ENCODE measurements at places on chromosomes 2 and 18.
A peak's percentile ranks its signal among the peaks of the same experiment; 100 is the strongest.

DNA sequence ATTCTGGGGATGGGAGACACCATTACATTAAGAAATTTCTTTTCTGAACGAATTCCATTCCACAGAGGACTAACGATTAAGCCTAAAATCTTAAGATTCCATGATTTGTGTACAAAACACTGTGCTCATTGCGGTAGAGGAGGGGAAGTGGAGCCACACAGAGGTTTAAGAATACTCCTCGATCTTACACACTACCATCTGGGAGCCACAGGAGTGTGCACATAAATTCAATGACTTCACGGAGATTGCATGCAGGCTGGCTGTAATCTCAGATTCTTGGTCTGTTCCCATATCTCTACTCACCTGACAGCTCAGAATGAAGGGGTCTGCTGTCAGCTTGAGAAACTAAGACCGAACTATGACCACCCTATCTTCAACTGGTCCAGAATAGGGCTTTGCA lies 762 bp downstream of the VPS4B start:
- DNase-seq, result no peak

- no peak for DNase-seq
Observed at GRCh38 chr2:72274380-72274797, 126.7 kb upstream of the CYP26B1 start.

- DNase-seq, result no peak
Observed at GRCh38 chr18:48116873-48117630, 186.6 kb upstream of the SMAD2 start.

DNA sequence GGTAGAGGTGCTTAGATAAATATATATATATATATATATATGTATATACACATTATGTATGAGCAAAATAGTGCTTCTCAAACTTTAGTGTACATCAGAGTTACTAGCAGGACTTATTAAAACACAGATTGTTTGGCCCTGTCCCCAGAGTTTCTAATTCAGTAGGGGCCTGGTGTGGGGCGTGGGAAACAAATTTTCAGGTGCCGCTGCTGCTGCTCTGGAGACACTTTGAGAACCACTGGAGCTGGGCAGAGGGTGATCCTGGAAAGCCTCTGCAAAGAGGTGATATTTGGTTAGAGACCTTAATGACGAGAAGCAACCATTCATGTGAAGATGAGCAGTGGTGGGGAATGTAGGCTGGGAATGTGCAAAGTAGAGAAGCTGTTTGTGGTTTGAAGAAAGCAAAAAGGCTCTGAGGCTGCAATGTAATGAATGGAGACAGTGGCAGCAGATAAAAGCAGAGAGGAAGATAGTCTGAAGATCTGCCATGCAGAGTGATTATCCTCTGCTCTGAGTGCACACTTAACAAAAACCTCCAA lies 142.9 kb downstream of the PLCL1 start:
- DNase-seq, result no peak

DNA sequence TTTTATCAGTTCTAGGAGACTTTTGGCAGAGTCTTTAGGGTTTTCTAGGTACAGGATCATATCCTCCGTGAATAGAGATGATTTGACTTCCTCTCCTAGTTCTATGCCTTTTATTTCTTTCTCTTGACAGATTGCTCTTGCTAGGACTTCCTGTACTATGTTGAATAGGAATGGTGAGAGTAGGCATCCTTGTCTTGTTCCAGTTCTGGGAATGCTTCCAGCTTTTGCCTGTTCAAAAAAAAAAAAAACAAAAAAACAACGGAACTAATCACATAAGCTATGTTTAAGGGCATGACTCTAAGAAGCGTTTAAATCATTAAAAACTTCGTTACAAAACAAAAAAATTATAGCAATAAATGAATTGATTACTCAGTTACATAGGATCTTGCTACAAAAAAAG lies 145.7 kb downstream of the NUP35 start:
- DNase-seq, result no peak

- DNase-seq, result no peak
Observed at GRCh38 chr2:233435436-233436190, 81.3 kb downstream of the DGKD start.

- no peak for DNase-seq
Observed at GRCh38 chr18:4586731-4587130, 131.6 kb upstream of the DLGAP1 start.

GRCh38 chr2:120442923-120443571 lies 97.1 kb downstream of the INHBB start:
- DNase-seq, result peak; percentile 2

DNA sequence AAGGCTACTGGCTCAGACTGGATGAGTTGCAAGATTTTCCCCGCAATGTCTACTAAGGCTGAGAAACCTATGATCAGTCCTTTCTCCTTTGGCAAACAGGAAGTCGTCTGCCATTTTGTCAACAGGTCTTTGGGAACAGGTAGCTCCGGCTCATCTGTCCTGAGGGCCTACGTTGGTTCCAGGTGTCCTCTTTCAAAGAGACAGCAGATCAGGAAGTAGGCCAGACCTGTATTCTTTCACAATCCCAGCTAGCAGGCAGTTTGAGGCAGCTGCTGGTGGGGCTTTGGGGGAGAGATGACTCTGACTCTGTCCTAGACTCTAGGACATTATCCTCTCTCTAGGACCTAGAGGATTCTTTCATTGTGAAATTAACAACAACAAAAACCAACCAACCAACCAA lies 98.6 kb downstream of the ACTR2 start:
- no peak for DNase-seq

- DNase-seq, result no peak
Observed at GRCh38 chr2:138712212-138712979, 67.8 kb downstream of the NXPH2 start.

DNA sequence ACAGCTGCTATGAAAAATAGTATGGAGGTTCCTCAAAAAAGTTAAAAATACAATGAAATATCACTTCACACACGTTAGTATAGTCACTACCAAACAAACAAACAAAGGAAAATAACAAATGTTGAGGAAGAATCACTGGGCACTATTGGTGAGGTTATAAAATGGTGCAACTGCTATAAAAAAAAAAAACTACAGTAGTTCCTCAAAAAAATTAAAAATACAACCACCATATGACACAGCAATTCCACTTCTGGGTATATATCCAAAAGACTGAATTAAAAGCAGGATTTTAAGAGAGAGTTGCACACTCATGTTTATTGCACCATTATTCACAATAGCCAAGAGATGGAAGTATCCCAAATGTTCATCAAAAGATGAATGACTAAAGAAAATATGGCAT lies 80.9 kb upstream of the POU3F3 start:
- no peak for DNase-seq

DNA sequence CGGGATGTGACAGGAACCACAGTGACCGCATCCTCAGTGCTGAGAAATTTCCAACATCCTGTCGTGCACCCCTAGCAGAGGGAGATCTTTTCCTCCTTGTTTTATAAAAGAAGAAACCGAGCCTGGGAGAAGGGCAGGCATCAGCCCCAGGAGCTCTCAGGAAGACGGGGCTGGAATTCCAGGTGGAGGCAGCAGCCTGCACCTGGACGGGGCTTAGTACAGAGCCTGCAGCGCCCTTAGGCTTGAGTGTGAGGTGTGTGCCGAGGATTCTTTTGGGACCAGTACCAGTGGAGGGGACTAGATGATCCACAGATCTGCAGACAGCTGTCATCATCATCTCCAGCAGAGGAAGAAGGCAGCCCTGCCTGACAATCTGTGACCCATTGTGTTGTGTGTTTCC lies 148.8 kb downstream of the GBX2 start:
- no peak for DNase-seq

GRCh38 chr2:218832520-218832919 lies 917 bp upstream of the PRKAG3 start:
- DNase-seq, result no peak

DNA sequence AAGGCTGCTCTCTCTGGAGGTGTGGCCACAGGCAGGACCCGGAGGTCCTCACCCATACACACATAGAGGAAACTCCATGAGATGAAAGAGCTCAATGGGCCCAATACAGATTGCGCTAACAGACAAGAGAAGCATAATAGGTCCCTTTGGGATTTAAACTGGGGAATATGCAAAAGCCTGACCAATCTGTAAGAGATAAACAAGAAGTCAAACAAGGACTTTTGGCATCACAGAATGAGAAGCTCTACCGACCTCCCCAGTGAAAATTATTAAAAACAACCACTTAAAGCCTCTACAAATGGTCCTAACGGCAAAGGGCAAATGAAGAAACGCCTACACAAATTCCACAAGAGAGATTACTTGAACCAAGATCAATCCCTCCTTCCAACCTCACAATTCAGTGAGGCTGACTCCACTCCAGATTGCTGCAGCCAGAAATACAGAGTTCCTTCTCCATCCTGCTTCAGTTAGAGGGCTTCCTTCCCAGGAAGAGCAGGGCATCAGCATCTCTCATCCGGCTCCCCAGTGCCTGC lies 10.8 kb downstream of the IWS1 start:
- DNase-seq, result no peak

DNA sequence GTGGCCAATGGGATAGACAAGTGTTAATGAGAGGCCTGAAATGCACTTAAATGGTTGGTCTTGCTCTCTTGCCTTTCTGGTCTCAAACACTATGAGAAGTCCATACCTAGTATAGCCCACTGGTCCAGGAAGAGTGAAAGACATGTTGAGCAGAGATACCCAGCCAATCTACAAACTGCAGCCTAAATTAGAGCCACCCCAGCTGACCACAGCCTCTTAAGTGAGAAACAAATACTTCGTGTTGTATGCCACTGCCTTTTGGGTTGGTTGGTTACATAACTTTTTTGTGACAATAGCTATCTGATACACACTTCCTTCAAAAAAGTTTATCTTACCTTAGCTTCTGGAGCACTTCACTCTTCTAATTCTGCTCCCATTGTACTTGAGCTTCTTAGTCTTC lies 8.8 kb upstream of the EXOC6B start:
- no peak for DNase-seq

DNA sequence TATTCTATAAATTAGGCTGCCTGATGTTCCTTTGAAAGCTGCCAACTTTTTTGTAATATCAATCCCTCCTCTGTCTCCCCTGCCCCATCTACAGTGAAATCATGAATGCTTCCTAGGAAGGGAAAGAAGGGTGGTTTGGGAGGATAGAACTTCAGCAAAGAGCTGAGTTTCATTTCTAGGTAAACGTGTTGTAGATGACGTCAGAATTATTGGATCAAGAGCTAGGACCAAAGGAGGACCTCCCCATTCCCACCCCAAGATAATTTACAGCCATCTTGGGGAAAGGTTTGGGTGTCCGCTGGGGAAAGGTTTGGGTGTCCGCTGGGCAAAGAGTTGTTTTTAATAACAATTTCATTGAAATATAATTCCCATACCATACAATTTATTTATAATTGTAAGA lies 11.2 kb upstream of the ANKRD53 start:
- no peak for DNase-seq

GRCh38 chr2:31568585-31569201 lies 12.0 kb downstream of the SRD5A2 start:
- DNase-seq, result no peak

GRCh38 chr2:134258684-134259388 lies 5.0 kb downstream of the MGAT5 start:
- peak; percentile 48 for DNase-seq

GRCh38 chr2:45640576-45640975 lies 10.9 kb upstream of the PRKCE start:
- DNase-seq, result no peak

DNA sequence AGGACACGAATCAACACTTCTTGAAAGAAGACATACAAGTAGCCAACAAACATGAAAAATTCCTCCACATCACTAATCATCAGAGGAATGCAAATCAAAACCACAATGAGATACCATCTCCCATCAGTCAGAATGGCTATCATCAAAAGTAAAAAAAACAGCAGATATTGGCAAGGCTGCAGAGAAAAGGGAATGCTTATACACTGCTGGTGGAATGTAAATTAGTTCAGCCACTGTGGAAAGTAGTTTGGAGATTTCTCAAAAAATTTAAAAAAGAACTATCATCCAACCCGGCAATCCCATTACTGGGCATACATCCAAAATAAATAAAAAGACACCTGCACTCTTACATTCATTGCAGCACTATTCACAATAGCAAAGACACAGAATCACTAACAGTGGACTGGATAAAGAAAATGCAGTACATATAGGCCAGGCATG lies 78.7 kb downstream of the GRB14 start:
- no peak for DNase-seq

GRCh38 chr2:72781480-72781879 lies 44.4 kb downstream of the EXOC6B start:
- DNase-seq, result no peak

- no peak for DNase-seq
Observed at GRCh38 chr18:23897291-23897690, 117.3 kb upstream of the TTC39C start.

DNA sequence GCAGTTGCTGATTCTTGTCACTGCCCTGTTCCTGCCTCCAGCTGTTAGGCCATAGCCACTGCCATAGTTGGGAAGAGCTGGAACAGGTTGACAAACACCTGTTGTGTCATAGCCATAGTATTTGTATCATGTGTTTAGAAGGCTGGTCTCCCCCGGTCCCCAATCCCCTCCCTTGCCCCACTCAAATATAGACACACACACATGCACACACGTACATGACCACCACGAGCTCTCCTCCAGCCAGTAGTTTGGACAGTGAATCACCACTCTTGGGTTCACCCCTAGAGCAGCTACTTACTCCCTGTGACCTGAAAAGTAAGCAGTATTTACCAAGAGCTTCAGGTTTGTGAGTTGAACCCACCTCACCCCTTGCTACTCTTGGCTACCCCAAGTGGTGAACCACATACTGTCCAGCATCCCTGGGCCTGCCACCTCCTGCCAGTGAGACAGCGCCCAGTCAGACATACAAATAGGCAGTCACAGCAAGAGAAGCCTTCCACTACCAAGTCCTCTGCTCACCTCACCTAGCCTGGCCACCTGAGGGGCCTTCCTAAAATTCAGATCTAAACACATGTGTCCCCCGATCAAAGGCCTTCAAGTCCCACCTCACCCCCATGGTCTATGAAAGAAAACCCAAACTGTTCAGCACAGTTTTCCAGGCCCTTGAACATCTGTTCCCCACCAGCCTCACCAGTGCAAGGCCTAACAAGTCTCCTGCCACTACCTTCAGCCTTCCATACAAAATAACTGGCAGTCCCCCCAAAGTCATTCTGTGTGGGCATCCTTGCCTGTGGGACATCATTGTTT lies 7.1 kb downstream of the PCBP1 start:
- no peak for DNase-seq

GRCh38 chr2:218852911-218853667 lies 6.5 kb upstream of the WNT6 start:
- peak; percentile 71 for DNase-seq

DNA sequence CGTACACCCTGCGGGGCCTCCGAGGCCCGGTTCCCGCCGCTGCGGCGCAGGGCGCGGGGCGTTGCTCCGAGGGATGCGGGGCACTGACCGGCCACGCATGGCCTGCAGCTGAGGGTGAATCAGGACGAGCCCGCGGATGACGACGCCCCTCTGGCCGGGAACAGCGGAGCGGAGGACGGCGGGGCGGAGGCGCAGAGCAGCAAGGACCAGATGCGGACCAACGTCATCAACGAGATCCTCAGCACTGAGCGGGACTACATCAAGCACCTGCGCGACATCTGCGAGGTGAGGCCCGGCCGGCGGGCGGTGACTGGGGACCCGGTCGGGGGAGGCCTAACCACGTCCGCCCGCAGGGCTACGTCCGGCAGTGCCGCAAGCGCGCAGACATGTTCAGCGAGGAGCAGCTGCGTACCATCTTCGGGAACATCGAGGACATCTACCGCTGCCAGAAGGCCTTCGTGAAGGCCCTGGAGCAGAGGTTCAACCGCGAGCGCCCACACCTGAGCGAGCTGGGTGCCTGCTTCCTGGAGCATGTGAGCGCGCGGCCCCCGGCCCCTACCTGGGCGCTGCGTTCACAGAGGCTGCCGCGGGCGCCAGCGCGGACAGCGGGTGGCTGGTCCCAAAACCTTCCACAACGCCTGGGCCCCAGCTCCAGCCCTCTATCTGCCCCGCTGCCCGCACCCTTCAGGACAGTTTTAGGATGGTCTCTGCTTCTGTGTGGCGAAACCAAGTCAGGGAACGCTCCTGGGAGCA lies 53.2 kb downstream of the FAM168B start:
- peak; percentile 16 for DNase-seq

Measured in activated CD4-positive, alpha-beta T cell treated with anti-CD3 and anti-CD28 coated beads, Interleukin-2, amount 50 U/mL, for 1 hour (primary cell).